SJCRH30 (cell line): ENCODE measurements at places on chromosomes 3 and 15. TPM values are rescaled to one million over a fixed set of nuclear protein-coding genes. Genes with fewer than 3 reads are reported as not detected.

Gene CNTN3
- not detected in 2 replicates for total RNA-seq

- H3K4me1 ChIP-seq: no peaks in the 10 kb centered on the region
- H3K27ac ChIP-seq: no peak overlapping the region
These were observed 206.1 kb upstream of the PROK2 start for GRCh38 chr3:71991046-71991445.

DNA sequence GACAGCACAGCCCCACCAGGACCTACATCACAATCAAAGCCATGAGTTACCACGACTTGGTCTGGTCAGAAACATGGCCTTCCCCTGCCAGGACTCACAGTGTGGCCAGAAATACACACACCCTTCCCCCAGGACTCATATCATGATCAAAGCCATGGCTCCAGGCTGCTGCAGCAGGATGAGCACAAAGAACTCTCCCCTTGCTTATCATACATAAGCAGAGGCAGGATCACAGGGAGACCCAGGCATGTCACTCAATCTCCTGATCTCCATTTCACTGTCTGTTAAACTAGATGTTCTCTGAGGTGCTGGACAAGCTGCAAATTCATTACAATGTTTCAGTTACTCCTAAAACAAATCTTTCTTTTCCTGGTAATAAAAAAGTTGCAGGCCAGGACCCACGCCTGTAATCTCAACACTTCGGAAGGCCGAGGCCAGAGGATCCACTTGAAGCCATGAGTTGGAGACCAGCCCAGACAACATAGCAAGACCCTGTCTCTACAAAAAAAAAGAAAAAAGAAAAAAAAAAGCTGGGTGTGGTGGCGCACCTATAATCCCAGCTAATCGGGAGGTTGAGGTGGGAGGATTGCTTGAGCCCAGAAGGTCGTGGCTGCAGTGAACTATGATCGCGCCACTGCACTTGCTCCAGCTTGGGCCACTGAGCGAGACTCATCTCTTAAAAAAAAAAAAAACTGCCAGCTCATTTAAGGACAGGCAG lies 1.2 kb downstream of the PFKFB4 start:
- no peaks in the 10 kb centered on the region for H3K27me3 ChIP-seq
- peaks cover 16% of the 10 kb centered on the region for H3K4me1 ChIP-seq

DNA sequence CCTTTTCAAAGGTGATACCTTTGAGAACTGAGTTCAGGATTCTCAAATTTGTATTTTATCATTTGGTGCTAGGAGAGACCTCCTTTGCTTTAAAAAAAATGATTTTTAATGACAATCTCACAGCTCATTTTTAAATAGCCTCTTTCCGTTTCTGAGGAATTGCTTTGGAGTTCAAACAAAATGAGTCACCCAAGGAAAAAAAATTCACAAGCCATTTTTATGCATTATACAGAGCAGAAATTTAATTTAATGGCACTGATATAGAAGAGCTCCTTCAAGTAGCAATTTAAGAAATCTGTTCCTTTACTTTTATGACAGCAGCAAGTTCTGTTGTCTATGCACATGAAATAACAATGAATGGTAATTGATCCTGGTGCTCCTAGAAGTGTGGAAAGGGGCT lies 337.9 kb upstream of the KCNMB2 start:
- no peaks in the 10 kb centered on the region for H3K27me3 ChIP-seq
- peaks cover 6% of the 10 kb centered on the region for H3K4me1 ChIP-seq
- H3K27ac ChIP-seq: no peak overlapping the region
- no peak for DNase-seq
- H3K4me3 ChIP-seq: no peak overlapping the region

DNA sequence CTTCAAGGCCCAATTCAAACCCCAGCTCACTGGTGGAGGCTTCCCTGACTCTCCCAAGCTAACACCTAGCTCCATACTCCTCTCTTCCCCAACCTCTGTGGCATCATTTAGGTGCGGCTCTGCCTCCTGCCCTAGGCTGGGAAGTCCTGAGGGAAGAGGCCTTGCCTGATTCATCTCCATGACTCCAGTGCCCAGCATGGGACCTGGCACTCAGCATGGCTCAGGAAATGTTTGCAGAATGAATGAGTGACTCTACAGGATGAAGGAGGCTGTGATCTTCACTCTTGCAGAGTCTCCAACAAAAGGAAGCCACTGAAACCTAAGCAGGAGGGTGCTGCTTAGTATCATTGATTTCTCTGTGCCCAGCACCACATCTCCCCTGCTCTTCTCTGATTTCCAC lies 34.5 kb upstream of the INSYN1 start:
- DNase-seq: no peak
- H3K4me1 ChIP-seq: no peaks in the 10 kb centered on the region
- no peaks in the 10 kb centered on the region for H3K27me3 ChIP-seq
- no peak overlapping the region for H3K4me3 ChIP-seq
- H3K27ac ChIP-seq: no peak overlapping the region

DNA sequence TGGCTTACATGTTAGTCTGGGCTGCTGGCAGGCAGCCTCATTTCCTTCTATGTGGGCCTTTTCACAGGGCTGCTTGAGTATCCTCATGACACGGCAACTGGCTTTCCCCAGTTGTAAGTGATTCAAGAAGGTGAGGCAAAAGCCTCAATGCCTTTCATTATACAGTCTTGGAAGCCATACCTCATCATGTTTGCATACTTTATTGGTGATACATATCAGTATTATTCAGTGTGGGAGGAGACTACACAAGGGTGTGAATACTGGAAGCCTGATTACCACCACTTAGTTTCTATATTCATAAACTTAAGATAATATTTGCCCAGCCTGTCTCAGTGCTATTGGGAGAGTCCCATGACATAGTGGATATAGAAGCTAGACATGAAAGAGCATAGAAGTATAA lies 346.8 kb downstream of the SOX2 start:
- no peak overlapping the region for H3K27ac ChIP-seq
- H3K4me1 ChIP-seq: no peaks in the 10 kb centered on the region
- no peak overlapping the region for H3K4me3 ChIP-seq
- no peak for DNase-seq

GRCh38 chr15:51499379-51499976 lies 123.1 kb downstream of the DMXL2 start:
- H3K27ac ChIP-seq: no peak overlapping the region
- no peaks in the 10 kb centered on the region for H3K27me3 ChIP-seq
- no peaks in the 10 kb centered on the region for H3K4me1 ChIP-seq
- no peaks in the 10 kb centered on the region for H3K36me3 ChIP-seq
- H3K4me3 ChIP-seq: no peak overlapping the region

- H3K27ac ChIP-seq: no peak overlapping the region
- no peaks in the 10 kb centered on the region for H3K36me3 ChIP-seq
- no peaks in the 10 kb centered on the region for H3K27me3 ChIP-seq
- peaks cover 3% of the 10 kb centered on the region; the same call in 1 of the 2 replicates for H3K4me1 ChIP-seq
These were observed 2.6 kb downstream of the GNAI2 start for GRCh38 chr3:50238549-50239026.

DNA sequence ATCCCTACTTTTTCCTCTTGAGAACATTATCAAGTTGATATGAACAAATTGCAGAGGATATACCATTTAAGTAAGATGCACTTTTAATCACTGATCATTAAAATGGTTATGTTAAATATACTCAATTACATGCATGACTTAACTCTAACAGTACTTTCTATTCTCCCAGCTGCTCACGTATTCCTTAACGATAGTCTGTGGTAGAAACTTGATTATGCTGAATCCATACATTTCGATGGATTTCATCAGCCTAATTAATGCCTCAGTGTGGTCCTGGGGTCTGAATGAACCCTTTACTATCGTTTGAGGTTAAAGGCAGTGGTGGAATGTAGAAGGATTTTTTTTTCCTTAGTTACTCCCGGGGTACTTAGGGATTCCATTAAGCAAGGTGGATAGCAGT lies 18.6 kb downstream of the SOX2 start:
- H3K4me3 ChIP-seq: no peak overlapping the region
- no peaks in the 10 kb centered on the region for H3K36me3 ChIP-seq
- no peak for DNase-seq
- peaks cover 4% of the 10 kb centered on the region; the same call in 1 of the 2 replicates for H3K4me1 ChIP-seq
- H3K27me3 ChIP-seq: no peaks in the 10 kb centered on the region

DNA sequence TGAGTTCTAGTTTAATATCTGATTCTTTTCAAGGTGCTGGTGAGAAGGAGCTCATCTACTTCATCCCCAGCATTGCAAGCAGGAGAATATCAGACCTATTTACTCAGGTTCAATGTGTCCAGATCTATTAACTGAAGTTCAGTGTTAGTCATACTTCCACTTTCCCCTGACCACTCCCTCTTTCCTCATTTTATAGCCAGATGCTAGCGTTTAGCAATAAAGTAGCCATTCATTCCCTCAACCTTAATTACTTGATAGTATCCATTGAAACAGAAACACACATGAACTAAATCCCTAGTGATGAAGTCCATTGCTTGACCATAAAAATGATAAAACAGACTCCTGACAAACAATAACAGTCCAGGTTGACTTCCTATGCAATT lies 60.0 kb downstream of the RPL22L1 start:
- peaks cover 50% of the 10 kb centered on the region for H3K4me1 ChIP-seq
- H3K4me3 ChIP-seq: no peak overlapping the region
- no peak overlapping the region for H3K27ac ChIP-seq
- H3K27me3 ChIP-seq: no peaks in the 10 kb centered on the region
- DNase-seq: no peak

DNA sequence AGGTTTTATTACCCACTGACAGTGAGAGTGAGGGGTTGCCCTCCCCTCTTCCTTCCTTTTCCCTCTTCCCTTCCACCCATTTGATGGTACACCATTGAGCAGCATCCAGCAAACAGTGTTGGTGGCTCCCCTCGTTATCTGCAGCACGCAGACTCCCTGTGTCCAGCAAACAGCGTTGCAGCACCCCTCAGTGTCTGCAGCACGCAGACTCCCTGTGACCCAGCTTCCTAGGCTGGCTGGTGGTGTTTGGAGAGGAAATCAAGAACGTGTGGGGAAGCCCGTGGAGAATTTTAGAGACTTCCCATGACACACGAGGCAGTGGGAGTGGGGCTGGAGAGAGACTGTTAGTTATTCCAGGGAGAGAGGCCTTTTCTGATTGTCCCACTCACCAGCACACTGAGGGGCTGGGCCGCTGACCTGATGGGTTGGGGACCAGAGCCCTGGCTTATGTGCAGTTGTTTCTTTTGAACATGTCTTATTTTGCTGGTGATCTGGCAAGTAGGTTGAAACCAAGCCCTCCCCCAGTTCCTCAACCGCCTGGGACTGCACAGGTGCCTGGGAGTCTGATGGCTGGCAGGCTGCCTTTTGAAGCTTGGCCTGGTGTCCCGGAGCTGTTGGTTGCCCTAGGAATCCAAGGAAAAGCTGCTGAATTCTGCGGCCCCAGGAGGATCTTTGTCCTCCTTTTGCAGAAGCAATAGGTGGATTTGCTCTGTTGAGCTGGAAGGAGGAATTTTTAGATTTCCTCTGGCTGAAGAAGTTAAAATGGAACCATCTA lies 19.0 kb downstream of the APBA2 start:
- H3K27me3 ChIP-seq: no peaks in the 10 kb centered on the region
- no peaks in the 10 kb centered on the region for H3K4me1 ChIP-seq
- DNase-seq: no peak
- no peaks in the 10 kb centered on the region for H3K36me3 ChIP-seq
- no peak overlapping the region for H3K4me3 ChIP-seq

Gene UROC1
- total RNA-seq: not detected in 2 replicates

Gene WHAMM
- total RNA-seq: 3.4 and 5.2 TPM in 2 replicates

DNA sequence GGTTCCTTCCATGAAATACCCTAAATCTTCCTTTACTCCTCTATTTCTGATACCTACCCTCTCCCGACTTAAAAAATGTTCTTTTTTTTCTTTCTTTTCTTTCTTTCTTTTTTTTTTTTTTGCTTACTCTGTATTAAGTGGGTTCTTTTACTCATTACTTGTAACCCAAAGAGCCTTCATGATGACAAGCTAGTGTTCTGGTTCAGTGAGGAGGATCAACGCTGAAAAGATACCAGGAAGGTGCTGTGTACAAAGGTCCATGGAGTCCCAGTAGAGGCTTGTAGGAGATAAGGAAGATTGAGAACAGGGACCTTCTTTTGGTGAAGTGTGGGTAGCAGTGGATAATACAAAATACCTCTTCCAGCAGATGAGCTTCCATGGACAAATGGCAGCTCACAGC lies 63.8 kb upstream of the SLC2A2 start:
- H3K27ac ChIP-seq: no peak overlapping the region
- H3K36me3 ChIP-seq: no peaks in the 10 kb centered on the region
- peaks cover 11% of the 10 kb centered on the region for H3K4me1 ChIP-seq

- H3K27me3 ChIP-seq: 0 out of 2 replicates have a peak, but pooled peaks cover 4% of the 10 kb centered on the region
- DNase-seq: no peak
- no peaks in the 10 kb centered on the region for H3K4me1 ChIP-seq
- H3K36me3 ChIP-seq: no peaks in the 10 kb centered on the region
- no peak overlapping the region for H3K27ac ChIP-seq
These were observed 8.8 kb upstream of the SH3BP5 start for GRCh38 chr3:15341030-15341726.

Gene TMC3
- total RNA-seq: 0.06 TPM in 1 of 2 replicates, not detected in the other

DNA sequence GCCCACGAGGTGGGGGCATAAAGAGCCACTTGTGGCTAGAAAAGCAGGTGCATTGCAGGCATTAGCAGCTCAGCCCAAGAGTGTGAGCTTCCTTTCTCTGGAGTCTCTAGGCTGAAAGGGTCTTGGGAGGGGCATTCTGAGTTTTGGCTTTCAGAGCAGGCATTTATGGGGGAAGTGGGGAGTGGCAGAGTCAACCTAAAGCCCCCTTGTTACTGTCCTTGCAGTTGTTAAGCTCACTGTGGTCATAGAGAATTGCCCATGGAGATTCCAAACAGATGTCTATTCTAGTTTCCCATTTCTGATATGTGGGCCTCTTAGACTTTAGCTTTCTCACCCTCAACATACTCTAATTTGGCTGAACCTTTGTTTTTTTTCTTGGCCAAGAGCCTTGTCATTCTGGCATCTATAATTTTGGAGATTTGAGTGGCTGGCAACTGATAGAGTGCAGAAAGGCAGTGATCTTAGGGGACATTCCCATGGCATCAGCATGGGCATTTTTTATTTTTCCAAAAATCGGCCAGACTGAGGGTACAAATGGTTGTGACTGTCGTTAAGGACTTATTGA lies 217.9 kb downstream of the THSD4 start:
- DNase-seq: peak; percentile 51
- H3K27ac ChIP-seq: no peak overlapping the region
- H3K36me3 ChIP-seq: no peaks in the 10 kb centered on the region
- no peak overlapping the region for H3K4me3 ChIP-seq
- H3K4me1 ChIP-seq: peaks cover 63% of the 10 kb centered on the region
- H3K27me3 ChIP-seq: no peaks in the 10 kb centered on the region

- H3K27ac ChIP-seq: no peak overlapping the region
- peaks cover 6% of the 10 kb centered on the region for H3K4me1 ChIP-seq
- no peaks in the 10 kb centered on the region for H3K36me3 ChIP-seq
- no peak for DNase-seq
These were observed 307.7 kb downstream of the RPLP1 start for GRCh38 chr15:69760258-69760845.

Gene MOBP
- total RNA-seq: 0.04 TPM in 1 of 2 replicates, not detected in the other

DNA sequence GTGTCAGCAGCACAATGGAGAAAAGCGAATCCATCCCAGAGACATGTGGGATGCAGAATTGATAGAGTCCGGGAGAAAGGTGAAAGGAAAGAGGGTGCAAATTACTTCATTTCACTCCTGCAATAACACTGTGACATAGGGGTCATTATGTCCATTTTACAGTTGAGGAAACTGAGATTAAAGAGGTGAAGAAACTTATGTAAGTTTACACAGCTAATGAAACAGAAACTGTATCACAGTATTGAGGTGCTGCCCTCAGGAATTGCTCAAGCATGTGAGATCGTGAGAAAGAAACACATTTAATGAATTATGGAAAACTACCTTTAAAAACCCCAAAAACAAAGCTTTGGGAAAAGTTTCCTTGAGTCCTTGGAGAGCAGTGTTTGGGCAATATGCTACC lies 103.6 kb upstream of the PFN2 start:
- H3K27ac ChIP-seq: peak overlapping the region; percentile 99
- H3K36me3 ChIP-seq: no peaks in the 10 kb centered on the region
- peaks cover 60% of the 10 kb centered on the region for H3K4me1 ChIP-seq
- peak overlapping the region; percentile 37 for H3K4me3 ChIP-seq
